Fibroblast of upper back skin (primary cell): ENCODE measurements at places on chromosomes 5 and 9.
A peak's percentile ranks its signal among the peaks of the same experiment; 100 is the strongest.

DNA sequence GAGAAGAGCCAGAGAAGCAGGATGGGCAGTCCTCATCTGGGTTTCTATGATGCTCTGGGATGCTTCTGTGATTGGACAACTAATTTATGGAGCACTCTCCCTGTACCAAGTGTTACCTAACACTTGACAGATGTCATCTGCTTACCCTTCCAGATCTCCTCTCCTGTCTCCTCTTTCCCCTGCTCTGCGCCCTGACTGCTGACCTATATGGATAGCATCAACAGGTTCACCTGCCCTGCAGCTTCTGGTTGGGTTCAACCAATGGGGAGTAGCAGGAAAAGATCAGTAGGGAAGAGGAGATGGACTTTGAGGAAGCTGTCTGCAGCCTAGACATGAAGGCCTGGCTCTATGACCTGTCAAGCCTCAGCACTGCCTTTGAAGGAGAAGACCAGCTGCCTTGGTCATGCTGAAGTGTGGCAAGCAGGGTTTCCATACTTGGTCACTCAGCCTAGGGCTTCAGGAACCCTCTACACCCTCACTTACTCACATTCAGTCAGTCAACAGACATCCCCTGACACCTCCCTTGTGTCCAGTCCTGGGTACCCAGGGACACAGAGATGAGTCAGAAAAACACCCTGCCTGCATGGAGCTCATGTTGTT lies 11.3 kb upstream of the P4HA2 start:
- DNase-seq, result no peak

DNA sequence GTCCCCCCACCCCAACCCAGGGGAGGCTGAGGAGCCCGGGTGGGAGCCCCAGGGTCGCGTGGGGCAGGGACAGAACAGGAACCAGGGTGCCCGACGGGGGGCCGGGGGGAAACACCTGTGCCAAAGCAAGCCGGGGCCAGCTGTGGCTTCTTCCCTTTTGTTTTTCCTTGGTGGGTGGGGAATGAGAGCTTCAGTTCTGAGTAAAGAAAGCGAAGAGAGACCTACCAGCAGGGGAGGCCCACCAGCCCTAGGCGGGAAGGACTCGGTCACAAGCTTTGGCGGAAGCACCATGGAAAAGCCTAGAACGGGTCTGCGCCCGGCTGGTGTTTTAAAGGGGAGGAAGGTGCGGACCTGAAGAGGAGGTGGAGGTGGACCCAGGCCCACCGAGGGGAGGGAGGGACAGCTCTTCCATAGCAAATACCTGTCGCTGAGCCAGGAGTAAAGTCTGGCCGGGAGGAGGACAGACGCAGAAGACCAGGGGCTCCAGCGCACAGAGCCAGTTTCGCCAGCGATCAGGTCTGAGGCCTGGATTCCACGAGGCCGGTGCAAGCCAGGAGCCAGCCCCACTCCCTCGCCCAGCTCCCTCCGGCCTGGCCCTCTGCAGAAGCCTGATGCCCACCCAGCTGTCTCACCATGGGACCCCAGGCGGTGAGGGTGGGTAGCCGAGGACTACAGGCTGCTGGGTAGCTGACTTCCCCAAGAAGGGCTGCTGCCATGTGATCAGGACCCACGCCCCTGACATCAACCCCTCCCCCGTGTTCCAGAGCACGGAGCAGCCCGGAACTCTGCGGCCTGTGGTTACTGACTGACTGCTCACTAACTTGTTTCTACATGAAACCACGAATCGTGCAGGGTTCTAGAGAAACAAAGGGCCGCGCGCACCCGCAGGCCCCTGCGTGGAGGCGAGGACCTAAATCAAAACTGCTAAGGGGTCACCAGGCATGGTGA lies 849 bp upstream of the MGAT1 start:
- no peak for DNase-seq

DNA sequence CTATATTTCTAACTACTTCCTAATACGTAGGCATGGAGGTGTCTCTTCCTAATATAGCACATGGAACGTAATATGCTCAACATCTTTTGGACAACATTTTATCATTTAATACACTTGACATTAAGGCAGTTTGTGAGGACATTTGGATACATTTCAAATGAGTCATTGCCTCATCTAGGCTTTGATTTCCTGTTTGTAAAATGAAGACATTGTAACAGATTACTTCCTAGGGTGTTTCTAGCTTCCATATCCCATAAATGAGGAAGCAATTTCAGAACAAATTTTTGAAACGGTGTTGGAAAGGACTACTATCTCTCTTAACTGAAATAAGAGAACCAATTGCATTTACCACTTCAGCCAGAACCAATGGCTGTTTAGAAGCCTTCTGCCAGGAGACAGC lies 38.7 kb downstream of the SLC28A3 start:
- DNase-seq, result peak; percentile 46

DNA sequence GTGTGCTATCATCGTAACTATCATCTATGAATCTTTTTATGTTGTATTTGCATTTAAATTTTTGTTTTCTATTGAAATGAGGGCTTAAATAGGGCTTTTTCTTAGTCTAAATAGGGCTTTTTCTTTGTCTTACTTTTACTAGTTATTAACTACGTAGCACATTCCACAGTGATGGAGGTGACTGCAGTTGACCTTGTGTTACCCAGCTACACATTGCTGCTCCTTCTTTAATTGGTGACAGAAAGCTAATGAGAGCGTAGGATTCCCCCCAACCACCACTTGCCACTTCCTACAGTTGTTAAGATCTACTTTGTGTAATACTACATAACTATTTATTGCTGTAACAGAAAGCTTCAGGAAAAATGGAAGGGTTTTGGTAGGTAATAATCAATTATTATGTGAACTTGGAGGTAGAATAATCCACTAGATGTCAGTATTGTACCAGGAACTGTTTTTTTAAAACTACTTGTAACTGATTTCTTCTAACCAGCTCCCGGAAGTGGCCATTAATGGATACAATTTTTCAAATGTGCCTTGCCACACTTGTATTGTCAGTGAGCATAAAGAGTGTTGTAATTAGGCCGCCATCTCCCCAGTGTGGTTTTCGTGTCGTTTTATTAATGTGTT lies 18.0 kb downstream of the MTRR start:
- DNase-seq, result peak; percentile 61

DNA sequence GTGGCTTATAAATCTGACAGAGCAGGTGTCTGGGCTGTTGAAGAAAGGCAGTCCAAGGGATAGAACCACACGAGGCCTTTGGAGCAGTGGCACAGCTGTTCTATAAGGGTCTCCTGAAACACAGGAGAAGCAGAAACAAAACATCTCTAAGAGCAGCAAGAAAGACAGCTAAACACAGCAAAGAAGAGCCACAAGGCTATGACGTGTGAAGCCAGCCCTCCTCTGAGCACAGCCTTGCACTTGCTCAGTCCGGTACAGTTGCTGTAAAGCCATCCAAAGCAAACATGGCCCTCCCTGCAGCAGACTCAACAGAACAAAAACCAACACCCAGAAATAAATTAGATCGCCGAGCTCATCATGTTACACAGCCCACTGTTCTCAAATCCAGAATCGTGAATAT lies 2.6 kb upstream of the GZMK start:
- DNase-seq, result no peak

DNA sequence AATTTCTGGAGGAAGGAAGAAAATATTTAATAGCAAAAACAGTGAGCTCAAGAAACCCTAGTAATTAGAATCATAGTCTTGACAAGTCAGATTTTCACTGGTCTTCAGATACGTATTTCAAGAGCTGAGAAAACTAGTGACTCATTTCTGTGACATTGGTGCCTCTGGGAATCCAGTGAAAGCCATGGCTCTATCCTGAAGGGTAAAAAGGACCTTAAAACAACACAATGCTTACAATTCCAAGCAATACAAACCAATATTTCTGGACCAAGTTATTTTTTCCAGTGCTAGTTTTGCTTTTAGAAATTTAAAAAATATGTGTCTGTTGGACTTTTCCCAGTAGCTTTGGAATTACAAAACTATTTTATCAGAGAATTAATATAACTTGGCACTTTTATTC lies 140.3 kb downstream of the LPAR1 start:
- DNase-seq, result peak; percentile 22

DNA sequence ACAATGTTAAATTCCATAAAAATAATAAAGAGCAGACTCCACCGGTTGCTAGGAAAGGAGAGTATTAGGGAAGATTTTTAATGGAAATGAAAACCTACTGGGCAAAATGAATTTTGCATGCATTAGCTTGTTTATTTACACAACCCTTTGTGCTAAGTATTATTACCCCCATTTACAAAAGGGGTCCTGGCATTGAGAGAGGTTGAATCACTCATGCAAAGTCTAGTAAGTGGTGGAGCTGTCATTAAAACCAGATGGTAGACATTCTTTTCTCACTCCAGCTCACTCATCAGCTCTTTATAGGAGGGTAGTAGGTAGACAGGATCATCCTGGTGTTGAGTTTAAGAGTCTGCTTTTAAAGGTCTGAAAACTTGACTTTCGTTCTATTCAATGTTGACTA lies 395.1 kb downstream of the PLK2 start:
- DNase-seq, result peak; percentile 92

GRCh38 chr5:10328323-10328722 lies 20.6 kb upstream of the CMBL start:
- no peak for DNase-seq

DNA sequence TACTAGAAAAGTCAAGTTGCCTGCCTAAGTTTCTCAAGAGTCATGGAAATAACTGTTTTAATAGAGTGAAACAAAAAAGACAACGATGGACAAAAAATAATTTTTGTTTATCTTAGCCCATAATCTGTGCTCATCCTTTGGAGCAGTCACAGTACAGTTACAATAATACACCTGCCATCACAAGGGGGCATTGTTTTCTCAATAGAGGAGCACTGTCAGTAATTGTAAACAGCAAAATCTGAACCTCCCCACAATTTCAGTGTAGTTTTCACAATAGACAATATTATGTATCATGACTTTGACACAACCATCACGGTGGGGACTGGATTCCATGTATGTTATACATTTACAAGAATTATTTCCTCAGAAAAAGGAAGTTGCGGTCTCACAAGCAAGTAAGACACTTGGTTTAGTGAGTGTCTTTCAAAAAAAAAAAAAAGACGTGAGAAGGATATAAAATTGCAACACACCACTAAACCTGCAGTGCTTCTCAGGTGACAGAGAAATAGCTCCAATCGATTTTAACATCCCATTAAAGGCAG lies 586.3 kb downstream of the PTPRD start:
- DNase-seq, result no peak

DNA sequence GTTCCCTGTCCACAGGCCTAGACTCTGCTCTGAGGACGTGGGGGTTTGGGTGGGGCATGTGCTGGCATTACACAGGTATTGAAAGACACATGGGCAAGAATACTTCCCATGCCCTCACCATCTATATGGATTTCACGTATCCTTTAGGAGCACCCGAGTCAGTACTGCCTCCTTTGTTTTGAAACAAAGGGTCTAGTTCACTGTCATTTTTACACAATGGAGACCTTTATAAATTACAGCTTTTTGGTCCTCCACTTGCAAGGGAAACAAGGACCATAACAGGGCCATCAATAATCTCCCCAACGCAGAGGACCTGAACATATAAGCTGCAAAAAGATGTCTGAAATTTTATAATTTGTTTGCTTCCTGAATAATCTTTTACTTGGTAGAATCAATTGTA lies 24.9 kb upstream of the CRHBP start:
- no peak for DNase-seq

- no peak for DNase-seq
These were observed 11.5 kb downstream of the UGT3A1 start for GRCh38 chr5:35979715-35980114.
